ENCODE measurements at places on chromosomes 3 and 15. TPM values are rescaled to one million over a fixed set of nuclear protein-coding genes. Genes with fewer than 3 reads are reported as not detected.
A peak's percentile ranks its signal among the peaks of the same experiment; 100 is the strongest.

GRCh38 chr15:48426941-48427340 is 95.7 kb downstream of the DUT start:
- no peak for DNase-seq

Gene OXSM
- 13.1 TPM for total RNA-seq

DNA sequence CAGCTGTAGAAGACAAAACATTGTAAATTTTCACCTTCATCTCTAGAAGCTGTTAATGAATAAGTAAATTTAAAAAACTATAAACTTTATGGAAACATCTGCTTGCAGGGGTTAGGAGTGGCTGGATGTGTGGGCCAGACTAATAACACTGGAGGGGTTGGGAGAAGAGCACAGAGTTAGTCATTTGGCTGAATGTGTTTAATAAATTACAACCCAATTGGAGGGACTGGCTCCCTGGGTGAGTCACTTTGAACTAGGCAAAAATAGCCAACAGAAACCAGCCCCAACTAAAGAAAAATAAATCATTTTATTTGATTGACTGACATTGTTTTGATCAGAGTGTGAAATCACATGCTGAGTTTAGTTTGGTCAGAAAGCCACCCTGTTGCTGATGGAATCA is 21.8 kb downstream of the DGKG start:
- peak; percentile 20 for DNase-seq

GRCh38 chr3:71047616-71048531 is 535.7 kb downstream of the FOXP1 start:
- DNase-seq: no peak

- no peak for DNase-seq
Observed at GRCh38 chr3:89808680-89809197, 701.3 kb downstream of the EPHA3 start.

DNA sequence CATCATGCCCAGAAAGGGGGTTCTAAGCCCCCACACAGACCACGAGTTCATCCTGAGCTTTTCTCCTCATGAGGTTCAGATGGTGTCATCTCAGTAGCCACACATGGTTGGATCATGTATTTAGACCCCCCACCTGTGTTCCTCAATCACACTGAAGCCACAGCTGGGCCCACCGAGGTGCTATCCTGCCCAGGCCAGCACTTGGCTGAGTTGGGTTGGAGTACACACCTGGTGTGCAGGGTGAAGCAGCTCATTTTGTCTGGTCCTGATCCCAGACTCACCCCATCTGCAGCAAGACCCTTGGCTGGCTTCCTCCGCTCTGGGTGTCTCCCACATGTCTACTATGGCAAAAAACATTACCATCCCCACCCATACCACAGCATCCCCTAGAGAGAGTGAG is 41.9 kb downstream of the ACAA1 start:
- DNase-seq: no peak

GRCh38 chr3:134721214-134721613 is 70.4 kb upstream of the KY start:
- DNase-seq: peak; percentile 6

DNA sequence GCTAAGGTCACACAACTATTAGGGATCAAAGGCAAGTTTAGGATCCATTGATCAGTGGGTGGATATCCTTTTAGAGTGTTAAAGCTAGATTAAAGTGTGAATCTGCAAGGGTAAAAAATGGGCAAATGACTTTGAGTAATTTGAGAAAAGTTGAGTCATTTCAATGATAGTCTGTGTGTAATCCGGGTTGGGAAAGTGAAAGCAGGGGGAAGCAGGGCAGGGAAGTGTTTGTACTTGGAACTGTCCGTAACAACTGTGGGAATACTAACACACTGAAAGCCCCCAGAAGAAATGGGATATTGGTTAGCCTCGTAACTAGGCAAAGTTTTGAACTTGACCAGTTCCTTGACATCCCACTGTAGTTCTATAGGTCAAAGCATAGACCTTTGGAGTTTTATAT is 187.2 kb upstream of the SLITRK3 start:
- no peak for DNase-seq

Gene ACKR4
- 25.0 TPM for total RNA-seq

GRCh38 chr3:42177068-42177800 is 86.1 kb downstream of the TRAK1 start:
- DNase-seq: no peak

DNA sequence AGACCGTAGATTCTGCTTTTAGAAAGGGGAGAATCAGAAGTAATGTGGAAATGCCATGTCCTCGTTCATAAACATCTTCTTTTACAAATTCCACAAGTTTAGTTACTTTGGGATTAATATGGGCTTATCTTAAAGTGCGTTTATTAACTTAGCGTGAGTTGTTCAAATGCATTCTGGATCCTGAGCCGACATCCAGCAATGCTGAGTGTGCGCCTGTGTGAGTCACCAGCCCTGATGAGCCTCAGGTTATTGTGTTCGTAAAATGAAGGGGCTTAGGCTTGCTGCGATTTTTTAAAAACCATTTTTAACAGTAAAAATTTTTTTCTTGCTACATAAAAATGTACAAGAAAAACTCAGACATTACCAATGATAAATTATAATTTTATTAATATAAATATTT is 57.9 kb downstream of the TFRC start:
- DNase-seq: no peak

DNA sequence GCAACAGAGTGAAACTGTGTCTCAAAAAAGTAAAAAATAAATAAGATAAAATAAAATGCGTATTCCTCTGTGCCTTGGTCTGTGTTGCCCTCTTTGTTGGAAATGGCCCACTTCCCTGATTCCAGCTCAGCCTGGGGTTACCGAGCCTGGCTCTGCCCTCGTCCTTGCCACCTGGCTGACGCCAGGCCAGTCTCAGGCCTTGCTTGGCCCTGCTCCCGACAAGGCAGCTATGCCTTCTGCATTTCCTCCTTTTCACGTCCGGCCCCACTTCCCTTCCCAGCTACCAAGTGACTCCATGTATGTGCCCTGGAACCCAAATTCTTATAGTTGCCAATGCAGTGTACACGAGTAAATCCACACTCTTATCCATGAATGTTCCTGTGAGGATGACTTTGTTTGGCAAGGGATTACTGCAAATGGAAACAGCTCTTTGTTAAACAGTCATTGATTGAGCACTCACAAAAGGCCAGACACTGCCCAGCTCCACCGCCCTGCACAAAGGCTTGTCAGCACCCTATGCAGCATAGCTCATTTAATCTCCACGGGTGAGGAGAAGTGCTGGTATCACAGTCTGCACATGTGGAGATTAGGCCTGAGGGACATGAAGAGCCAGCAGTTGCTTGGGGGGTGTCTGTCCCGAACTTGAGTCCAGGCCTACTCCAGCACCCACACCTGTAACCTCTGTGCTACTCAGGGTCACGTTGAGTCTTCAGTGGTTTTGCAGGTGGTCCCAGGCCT is 25.1 kb downstream of the SPSB4 start:
- no peak for DNase-seq

Gene TPRG1
- total RNA-seq: not detected

Gene NDN
- 133 TPM for total RNA-seq

DNA sequence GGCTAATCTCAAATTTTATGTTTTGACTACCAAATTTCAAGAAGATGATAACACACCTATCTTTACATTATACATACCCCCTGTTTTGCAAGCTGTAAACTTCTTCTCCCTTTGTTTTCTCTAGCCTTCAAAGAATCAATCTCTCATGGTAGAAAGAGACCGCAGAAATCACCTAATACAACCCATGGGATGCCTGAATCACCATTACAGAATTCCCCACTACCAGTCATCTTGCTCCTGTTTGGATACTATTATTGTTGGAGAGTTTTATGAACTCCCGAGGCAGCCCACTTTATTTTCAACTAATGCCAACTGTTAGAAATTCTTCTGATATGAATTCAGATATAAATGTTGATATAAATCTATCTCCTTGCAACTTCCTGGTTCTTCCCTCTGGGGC is 110.9 kb downstream of the FRMD5 start:
- no peak for DNase-seq

DNA sequence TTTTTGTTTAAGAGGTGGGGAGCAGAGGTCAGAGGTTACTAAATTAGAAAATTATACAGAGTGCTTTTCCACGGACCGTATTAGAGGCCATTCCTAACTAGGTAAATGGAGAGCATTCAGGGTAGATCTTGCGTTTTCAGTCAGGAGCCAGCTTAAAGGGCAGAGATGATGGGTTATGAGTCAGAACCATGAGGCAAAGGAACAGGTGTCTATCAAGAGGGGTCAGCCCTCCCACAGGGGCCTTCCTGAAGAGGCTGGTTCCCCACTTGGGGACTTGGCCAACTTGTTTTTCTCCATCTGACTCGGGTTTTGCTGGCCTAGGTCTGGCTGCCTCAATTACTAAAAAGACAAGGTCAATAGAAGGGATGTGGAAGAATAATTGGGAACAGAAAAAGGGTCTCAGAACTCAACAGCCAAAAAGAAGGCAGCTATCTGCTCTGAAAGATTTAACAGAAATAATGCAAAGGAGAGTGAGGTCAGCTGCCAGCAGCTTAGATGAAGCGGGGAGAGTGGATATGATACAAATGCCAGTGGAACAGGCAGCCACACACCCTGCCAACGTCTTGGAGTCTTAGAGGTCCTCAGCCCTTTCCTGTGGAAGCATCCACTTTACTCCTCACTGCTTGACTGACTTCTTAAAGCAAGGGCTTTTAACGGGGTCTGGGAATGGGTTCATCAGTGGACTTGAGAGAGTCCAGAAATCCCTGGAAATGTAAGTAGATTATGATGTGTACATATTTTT is 17.6 kb downstream of the MTMR14 start:
- no peak for DNase-seq

GRCh38 chr3:63940389-63940757 is 28.2 kb upstream of the SCAANT1 start:
- peak; percentile 69 for DNase-seq

Gene DAZL
- total RNA-seq: not detected

Gene GOLGA6A
- not detected for total RNA-seq

- DNase-seq: peak; percentile 75
Observed at GRCh38 chr3:175432376-175433025, 573.4 kb downstream of the NAALADL2 start.

- no peak for DNase-seq
Observed at GRCh38 chr3:158863247-158863646, 61.4 kb downstream of the MFSD1 start.

Gene TMF1
- total RNA-seq: 35.2 TPM

GRCh38 chr3:150238995-150239619 is 169.0 kb upstream of the TSC22D2 start:
- DNase-seq: no peak

DNA sequence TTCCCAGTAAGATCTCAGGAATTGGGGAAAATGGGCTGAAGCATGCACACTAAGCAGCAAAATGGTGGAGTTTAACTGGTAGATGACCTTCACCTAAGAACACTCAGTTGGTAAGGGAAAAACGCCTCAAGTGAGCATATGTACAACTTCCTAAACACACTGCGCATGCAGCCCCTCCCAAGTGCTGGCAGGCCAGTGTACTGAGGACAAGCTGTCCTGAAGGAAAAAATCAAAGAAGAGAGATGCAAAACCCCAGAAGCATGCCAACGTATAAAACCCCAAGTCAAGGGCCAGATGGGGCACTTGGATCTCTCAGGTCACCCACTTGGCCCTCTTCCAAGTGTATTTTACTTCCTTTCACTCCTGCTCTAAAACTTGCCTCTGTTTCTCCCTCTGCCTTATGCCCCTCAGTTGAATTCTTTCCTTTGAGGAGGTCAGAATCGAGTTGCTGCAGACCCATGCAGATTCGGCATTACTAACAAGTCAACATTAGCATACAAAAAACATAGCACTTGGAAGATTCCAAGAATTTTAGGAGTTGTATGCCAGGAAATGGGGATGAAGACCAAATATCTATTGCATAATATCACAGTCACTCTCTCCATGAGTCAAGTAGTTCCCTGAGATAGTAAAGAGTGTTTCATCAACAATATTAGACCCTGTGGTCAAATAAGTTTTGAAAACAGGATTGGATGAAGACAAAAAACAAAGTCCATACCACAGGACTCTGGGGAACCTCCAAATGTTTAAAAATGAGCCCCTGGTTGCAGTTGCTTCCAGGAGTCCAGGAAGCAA is 10.8 kb upstream of the FYCO1 start:
- peak; percentile 85 for DNase-seq

GRCh38 chr3:187629711-187630110 is 40.5 kb downstream of the SST start:
- peak; percentile 92 for DNase-seq

Gene RGMA
- 2.0 TPM for total RNA-seq

- DNase-seq: no peak
Observed at GRCh38 chr3:26015752-26016151, 225.9 kb downstream of the OXSM start.

Gene GADL1
- not detected for total RNA-seq

DNA sequence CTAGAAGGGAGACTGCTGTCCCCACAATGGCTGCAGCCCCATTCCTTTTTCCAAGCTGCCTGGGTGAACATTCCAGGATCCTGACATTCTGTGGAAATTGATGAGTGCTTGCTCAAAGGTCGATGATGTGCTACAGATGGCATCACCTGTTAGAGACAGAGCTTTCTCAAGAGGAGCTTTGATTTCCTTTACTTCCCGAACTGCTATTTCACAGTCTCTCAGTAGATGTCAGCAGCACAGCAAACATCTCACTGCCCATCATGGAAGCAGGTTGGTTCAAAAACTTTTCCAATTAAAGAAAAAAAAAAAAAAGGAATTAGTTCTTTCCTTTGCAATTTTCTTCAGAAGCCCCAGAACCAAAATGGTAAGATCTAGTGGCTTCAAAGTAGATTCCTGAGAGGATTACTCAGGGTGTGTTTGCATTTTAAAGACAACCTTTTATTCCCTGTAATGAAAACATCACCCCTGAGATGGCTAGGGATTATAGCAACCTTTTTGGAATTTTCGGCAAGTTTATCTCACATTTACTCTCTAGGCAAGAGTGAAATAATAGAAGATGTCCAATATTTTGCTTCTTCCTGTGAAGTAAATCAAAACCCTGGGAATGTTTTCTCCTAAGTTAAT is 44.8 kb downstream of the POLR2M start:
- peak; percentile 70 for DNase-seq

- DNase-seq: peak; percentile 72
Observed at GRCh38 chr3:48119505-48120193, 68.6 kb downstream of the CDC25A start.

Gene FBXO22
- 37.8 TPM for total RNA-seq

GRCh38 chr15:22944651-22945050 is 35.5 kb downstream of the CYFIP1 start:
- no peak for DNase-seq

Gene CISH
- total RNA-seq: 1.0 TPM

Data from GM23248 (cell line).